Cardiac atrium fibroblast (primary cell): ENCODE measurements at places on chromosomes 2 and 18. TPM values are rescaled to one million over a fixed set of nuclear protein-coding genes. Genes with fewer than 3 reads are reported as not detected.

CHN1 gene
- 3.1 and 9.2 TPM in 2 replicates for total RNA-seq

TMEFF2 gene
- 0.16 TPM in 1 of 2 replicates, not detected in the other for total RNA-seq

STPG4 gene
- total RNA-seq, result not detected in 2 replicates

MYOM1 gene
- total RNA-seq, result under 0.01 and 0.16 TPM in 2 replicates

DLX2 gene
- under 0.01 and 0.16 TPM in 2 replicates for total RNA-seq

IFIH1 gene
- 3.1 and 3.9 TPM in 2 replicates for total RNA-seq

CROCC2 gene
- 1.8 TPM in 1 of 2 replicates, not detected in the other for total RNA-seq

CD8B gene
- total RNA-seq, result not detected in 2 replicates

ASB18 gene
- total RNA-seq, result not detected in 2 replicates

IL36RN gene
- total RNA-seq, result not detected in 2 replicates

USP34 gene
- total RNA-seq, result 45.7 and 99.1 TPM in 2 replicates

BOD1L2 gene
- total RNA-seq, result not detected in 2 replicates

PROC gene
- not detected in 2 replicates for total RNA-seq

PRLH gene
- total RNA-seq, result not detected in 2 replicates

SLC38A11 gene
- total RNA-seq, result not detected in 2 replicates

ALPP gene
- total RNA-seq, result not detected in 2 replicates

RESP18 gene
- not detected in 2 replicates for total RNA-seq

ADAM23 gene
- total RNA-seq, result 4.9 and 8.3 TPM in 2 replicates

COL3A1 gene
- 9,456 and 10,579 TPM in 2 replicates for total RNA-seq

MC5R gene
- total RNA-seq, result not detected in 2 replicates
